ENCODE measurements at places on chromosomes 3 and 15.

DNA sequence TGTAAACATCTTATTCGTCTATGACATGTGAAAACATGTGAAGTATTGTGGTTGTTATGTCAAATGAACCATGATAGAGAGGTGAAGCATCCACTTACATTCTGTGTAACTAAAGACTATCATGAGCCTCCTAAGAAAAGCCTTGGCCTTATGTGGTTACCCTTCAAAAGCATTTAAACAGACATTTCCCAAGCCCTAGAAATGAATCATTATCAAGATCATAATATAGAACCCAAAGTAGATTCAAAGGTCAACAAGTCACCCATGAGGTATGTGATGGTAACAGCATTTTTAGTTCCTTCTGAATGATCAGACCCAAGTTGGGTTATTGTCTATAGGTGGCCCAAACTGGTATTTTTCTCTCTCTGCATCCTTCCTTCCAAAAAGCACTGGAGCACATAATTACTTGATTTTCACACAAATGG lies 408.0 kb downstream of the TBL1XR1 start:
- DNase-seq = no peak

DNA sequence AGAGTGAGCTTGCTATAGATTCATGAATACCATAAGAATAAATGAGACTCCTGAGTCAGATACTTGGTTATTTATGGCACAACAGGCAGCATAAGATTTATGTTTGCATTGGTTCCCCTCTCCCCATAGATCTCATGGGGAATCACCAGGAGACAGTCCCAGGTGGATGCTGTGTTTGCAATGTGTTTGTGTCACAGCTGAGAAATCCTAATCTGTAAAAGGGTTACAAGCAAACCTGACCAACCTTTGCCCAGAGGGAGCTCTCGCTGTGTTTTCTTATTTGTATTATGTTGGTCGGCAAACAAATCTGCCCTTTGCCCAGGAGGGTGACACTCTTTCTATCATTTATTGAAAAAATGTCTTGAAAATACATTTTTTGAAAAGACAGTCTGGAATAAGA lies 236.2 kb downstream of the ZPLD1 start:
- no peak for DNase-seq

- DNase-seq = no peak
Observed at GRCh38 chr3:147712357-147712756, 303.2 kb downstream of the ZIC1 start.

GRCh38 chr15:84842781-84843180 lies 25.6 kb downstream of the ALPK3 start:
- DNase-seq = no peak

DNA sequence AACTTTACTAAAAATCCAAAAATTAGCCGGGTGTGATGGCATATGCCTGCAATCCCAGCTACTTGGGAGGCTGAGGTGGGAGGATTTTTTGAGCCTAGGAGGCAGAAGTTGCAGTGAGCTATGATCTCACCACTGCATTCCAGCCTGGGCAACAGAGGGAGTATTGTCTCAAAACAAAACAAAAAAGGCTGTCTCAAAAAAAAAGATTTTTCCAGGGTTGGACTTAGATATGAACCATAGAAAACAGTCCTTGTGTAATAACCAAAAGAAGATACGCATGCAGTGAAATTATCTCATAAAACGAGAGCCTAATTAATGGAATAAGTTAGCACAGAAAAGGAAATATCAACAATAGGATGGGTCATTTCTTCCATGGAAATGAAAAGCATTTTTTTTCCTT lies 320.4 kb upstream of the RASGRP1 start:
- DNase-seq = no peak

- DNase-seq = peak; percentile 89
Observed at GRCh38 chr3:155619118-155619915, 125.6 kb downstream of the PLCH1 start.

DNA sequence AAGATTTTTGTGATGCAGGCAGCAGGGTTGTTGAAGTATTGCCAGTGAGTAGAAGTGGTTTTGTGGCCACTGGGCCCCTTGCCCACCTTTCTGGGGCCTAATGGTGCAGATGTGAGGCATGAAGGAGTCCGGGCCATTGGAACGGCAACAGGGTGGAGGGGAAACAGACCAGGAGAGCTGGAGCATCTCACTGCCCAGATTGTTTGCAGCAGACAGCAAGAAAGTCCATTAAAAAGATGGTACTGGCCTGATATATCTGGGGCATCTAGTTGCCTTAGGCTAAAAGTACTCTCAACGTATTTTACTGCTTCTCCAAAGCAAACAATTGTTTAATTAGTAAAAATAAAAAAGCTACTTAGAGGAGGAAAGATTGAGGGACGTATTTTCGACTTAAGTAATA lies 298.4 kb downstream of the SATB1 start:
- DNase-seq = no peak

GRCh38 chr3:197854596-197855343 lies 63.7 kb downstream of the LRCH3 start:
- DNase-seq = peak; percentile 60

Data from ELF-1 (cell line).